Urinary bladder (tissue), 4 donors: ENCODE measurements at places on chromosomes 5 and 9. TPM values are rescaled to one million over a fixed set of nuclear protein-coding genes. Genes with fewer than 3 reads are reported as not detected.

The BAAT gene
- total RNA-seq = not detected

The SPATA31D4 gene
- total RNA-seq = not detected

- DNase-seq = no peak
Measured at GRCh38 chr5:157290156-157290980, 24.4 kb downstream of the CYFIP2 start.

- no peak for DNase-seq
Measured at GRCh38 chr5:159207222-159207685, 2.1 kb downstream of the RNF145 start.

DNA sequence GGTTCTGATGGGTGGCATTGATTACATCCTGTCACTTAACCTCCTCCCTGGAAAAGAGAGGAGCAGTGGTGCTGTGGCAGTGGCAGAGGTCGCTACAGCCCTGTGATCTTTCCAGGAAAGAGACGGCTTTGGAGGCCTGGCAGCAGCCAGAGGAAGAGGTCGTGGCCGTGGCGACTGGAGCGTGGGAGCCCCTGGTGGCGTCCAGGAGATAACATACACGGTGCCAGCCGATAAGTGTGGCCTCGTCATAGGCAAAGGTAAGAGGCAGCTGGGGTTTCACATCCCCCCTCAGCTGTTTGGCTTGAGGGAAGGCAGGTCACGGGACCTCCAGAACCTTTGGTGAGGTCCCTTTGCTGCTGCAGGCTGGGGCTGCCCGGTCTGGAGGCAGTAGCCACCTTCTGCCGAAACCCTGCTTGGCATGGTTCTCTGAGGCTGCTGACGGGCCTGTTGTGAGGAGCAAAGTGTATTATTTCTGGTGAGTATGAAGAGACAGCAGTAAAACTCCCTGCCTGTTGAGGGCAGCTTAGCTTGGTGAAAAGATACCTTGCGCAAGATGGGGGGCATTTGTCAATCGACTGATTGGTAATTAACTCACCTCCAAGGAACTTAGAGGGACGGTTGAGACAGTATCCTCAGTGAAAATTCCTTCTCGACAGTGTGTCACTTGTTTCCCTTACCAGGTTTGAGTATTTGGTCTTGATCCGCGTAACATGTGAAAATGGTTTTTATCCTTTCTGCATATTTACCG lies 38.0 kb upstream of the PRDM12 start:
- no peak for DNase-seq

- no peak for DNase-seq
Measured at GRCh38 chr9:95504053-95504963, 12.5 kb downstream of the PTCH1 start.

The HEMGN gene
- total RNA-seq = 8.3 TPM

The FRRS1L gene
- total RNA-seq = 7.8 TPM

DNA sequence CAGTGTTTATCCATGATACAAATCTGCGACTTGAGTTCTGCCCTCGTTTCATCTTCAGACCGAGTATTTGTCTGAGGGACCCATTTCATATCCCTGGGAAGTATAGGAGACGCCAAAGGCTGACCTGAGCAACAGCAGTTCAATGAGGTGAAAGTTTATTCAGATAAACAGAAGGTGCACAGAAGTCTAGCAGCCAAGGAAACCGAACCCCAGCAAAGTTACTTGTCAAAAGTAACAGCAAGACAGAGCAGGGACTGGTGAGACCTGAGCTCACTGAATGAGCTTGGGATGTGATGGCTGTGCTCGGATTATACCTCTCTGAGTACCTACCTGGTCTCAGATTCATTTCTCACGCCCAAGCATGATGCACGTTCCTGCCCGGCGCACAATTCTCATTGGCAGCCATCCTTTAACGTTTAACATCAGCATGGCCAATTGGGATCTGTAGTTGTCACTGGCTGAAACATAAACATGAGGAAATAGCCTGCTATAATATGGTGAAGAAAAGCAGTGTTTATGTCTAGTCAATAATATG lies 599 bp downstream of the LYRM7 start:
- DNase-seq = no peak

DNA sequence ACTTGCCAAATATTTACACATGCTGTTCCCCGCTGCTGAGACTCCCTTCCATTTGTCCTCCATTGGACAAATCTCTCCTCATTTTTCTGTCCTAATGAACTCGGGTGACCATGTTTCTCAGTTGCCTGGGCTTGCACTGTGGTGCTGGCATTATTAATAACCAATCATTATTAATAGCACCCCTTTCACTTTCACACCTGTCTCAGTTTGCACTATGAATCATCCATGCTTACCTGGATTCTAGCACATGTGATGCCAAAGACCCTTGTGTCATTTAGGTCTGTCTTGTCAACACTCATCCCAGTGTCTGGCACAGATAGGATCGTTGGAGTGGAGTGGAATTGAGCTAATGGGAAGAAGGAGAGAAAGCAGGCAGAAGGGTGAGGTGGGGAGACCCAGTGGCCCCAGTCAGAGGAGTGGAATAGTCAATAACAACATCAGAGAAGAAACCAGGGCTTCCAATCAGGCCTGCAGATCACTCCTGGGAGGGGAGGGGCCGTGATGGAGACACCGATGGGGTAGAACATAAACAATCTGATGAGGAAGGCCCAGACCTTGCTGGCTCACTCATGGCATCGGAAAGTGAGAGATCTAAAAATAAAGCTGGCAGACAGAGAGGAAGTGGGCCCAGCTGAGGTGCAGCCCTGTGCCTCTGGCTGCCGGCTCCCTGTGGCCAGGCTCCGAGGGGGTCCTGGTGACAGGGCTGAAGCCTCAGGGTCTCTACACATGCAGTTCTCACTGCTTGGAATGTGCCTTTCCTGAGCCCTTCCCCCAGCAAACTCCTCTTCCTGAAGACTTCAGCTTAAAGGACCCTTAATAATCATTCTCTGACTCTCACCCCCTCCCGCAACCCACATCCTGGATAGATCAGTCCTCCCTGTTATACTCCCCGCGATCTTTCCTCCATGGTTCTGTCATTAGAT lies 33.5 kb upstream of the CRB2 start:
- no peak for DNase-seq

The ADAMTS16 gene
- 13.5 TPM for total RNA-seq

- peak; percentile 18 for DNase-seq
Measured at GRCh38 chr5:77143998-77144836, 57.1 kb upstream of the ZBED3 start.

DNA sequence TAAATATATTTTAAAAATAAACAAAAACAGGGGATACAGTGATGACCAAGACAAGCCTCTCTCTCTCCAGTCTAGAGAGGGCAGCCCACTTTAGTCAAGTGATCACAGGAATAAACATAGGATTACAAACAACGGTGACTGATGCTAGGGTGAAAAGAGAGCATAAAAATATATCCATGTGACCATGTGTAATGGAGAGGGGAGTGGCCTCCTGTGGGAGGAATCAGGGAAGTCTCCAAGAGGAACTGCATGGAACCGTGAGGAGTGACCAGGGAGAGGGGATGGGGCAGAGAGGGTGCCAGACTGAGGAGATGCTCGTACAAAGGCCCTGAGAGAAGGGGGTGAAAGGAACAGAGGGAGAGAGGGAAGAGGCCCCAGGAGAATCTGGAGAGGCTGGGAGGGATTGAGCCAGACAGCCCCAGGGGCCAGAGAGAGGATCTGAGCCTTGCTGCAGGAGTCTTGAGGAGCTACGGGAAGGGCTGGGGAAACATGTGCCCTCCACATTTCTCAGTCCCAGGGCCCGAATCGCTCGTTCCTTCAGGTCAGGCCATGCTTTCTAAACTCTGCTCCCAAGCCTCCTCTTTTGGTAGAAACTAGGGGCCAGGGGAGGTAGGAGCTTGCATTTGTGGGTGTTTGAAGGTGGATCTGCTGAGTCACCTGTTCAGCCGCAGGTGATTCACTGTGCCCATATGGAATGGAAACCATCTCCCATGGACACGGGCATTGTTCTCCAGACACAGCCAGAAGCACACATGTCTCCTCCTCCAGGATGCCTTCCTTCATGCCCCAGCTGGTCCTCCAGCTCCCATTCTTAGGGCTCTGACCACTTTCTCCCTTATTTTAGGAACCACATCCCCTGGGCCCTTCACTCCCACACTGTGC lies 63.8 kb downstream of the PAX5 start:
- DNase-seq = no peak

DNA sequence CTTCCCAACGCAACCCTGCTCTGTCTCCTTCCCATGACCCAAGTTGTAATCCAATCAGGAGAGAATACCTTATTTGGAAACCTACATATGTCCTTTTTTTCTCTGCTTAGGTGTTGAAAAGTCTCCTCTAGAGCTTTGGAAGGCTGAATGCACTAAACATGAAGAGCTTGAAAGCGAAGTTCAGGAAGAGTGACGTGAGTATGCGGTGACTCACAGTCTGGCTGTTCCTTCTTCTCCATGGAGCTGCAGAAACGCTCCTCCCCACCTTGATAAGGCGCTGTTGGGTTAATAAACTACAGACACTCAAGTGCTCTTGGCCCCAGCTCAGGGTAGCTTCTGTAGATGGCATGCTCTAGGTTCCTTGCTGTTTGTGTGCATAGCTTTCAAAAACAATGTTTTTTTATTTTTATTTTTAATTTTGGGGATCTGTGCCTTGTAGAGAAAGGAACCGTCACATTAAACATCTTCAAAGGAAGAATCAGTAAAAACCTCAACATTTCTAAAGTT lies 30.7 kb downstream of the RAI14 start:
- peak; percentile 87 for DNase-seq

The SMIM27 gene
- 1.3 TPM for total RNA-seq

DNA sequence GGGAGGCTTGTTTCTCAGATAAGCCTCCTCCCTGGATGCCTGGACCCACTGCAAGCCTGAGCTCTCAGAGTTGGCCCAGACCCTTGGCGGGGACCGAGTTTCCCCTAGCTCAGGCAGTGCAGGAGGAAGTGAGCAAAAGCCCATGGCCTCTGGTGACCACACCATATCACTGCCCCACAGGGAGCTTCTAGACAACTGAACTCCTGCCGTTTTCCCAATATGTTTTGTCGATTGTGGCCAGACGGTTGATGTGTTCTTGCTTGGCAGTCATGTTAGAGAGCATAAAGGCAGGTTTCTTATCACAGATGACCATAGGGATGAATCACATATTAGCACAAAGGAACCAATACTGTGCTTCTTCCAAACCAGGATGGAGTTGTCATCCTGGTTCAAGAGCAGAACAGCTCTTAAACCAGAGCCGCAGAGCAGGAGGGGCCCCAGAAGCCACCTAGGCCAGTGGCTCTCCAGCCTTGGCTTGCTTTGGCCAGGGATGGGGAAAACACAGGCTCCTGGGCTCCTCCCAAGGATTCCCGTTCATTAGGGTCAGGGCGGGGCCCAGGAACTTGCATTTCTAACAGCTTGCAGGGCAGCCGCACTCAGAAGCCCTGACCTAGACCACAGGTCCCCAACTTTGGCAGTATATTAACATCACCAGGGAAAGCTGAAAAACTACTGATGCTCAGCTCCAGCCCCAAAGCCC lies 113.1 kb upstream of the TBC1D2 start:
- no peak for DNase-seq

DNA sequence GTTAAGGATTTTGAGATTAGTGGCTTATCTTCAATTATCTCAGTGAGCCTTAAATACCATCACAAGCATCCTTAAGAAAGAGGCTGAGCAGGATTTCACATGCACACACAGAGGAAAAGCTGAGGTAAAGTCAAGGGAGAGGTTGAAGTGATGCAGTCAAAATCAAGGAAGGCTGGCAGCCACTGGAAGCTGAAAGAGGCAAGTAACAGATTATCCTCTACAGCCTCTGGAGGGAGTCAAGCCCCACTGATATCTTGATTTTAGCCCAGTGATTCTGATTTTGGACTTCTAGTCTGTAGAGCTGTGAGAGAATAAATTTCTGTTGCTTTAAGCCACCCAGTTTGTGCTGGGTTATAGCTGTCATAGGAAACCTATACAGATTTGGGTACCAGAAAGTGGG lies 80.1 kb downstream of the ANKRD31 start:
- DNase-seq = no peak

DNA sequence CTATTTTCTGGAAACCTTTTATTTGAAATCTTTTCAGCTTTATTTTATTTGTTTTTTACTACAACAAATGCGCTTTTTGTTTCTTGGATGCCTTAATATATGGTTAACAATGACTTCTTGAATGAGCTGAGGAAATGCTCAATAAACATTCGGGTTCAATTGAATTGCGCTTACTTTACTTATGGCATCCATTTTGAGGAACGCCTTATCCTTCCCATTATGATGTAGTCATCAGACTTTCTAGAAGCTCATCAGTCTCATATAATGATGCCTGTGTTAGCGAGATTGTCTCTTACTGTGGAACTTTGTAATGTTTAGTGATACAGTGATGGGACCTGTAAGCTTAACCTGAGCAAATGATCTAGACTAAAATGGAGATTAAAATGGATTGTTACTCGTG lies 916 bp downstream of the SHLD3 start:
- DNase-seq = no peak

The IL17B gene
- 8.9 TPM for total RNA-seq

DNA sequence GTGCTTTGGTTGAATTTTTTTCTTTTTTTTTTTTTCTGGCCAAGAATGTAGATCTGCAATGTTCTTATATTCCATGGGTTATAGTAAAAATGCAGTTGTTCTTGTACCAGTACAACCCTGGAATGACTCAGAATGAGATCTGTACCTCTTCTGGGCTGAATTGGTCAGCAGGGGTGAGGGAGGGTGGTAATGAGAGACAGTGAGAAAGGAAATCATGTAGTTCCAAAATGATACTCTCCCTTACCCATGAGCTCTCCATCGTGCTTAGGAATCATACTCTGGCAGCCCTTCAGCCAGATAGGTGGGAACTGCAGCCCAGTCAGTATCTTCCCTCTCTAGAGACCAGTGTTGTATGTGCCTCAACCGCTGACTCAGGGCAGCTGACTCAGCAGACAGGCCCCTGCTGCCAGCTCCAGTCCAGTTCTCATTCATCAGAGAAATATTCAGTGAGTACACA lies 2.1 kb upstream of the GLIS3 start:
- no peak for DNase-seq

DNA sequence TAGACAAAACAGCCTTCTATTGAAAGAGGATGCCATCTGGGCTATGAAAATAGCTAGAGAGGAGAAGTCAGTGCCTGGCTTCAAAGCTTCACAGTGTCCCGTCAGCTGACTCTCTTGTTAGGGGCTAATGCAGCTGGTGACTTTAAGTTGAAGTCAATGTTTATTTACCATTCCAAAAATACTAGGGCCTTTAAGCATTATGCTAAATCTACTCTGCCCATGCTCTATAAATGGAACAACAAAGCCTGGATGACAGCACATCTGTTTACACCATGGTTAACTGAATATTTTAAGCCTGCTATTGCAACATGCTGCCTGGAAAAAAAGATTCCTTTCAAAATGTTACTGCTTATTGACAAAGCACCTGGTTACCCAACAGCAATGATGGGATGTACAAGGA lies 309.1 kb downstream of the NTRK2 start:
- DNase-seq = no peak

The SOX30 gene
- total RNA-seq = not detected

DNA sequence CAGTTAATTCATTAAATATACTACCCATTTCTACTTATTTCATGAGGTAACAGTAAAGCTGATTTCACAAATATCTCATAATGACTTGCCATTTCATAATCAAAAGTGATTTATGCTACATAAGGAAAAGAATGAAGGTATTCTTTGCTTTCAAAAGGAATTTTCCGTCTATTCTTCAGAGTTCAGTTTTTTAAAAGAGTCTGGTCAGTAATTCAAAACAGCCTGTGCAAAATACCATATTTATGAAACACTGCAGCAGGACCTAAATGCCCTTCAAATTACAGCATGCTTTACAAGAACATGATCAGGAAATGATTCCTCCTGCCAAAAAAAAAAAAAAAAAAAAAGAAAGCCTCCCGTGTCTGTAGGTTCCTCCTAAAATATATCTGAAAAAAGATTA lies 154.7 kb downstream of the KIAA0825 start:
- DNase-seq = no peak

The KIF12 gene
- total RNA-seq = 0.42 TPM

- no peak for DNase-seq
Measured at GRCh38 chr9:102456562-102456961, 538.6 kb upstream of the CYLC2 start.

GRCh38 chr5:76166886-76167576 lies 83.8 kb downstream of the SV2C start:
- no peak for DNase-seq
